Uterus (tissue), 4 donors: ENCODE measurements at places on chromosomes 6 and 20. TPM values are rescaled to one million over a fixed set of nuclear protein-coding genes. Genes with fewer than 3 reads are reported as not detected.
A peak's percentile ranks its signal among the peaks of the same experiment; 100 is the strongest.

Gene PRICKLE4
- 17.7 TPM for total RNA-seq

Gene DLL1
- 18.7 TPM for total RNA-seq

Gene DDX39B
- 429 TPM for total RNA-seq

GRCh38 chr6:14453712-14454472, 336.3 kb downstream of the CD83 start:
- no peak overlapping the region for H3K4me3 ChIP-seq
- no peak overlapping the region for H3K27ac ChIP-seq
- H3K36me3 ChIP-seq: no peaks in the 10 kb centered on the region
- DNase-seq: no peak

- H3K4me1 ChIP-seq: no peaks in the 10 kb centered on the region
- no peak overlapping the region for H3K4me3 ChIP-seq
- DNase-seq: no peak
- no peaks in the 10 kb centered on the region for H3K27me3 ChIP-seq
- no peaks in the 10 kb centered on the region for H3K36me3 ChIP-seq
- no peak overlapping the region for H3K27ac ChIP-seq
Observed at GRCh38 chr20:44370639-44371218, 15.2 kb downstream of the HNF4A start.

DNA sequence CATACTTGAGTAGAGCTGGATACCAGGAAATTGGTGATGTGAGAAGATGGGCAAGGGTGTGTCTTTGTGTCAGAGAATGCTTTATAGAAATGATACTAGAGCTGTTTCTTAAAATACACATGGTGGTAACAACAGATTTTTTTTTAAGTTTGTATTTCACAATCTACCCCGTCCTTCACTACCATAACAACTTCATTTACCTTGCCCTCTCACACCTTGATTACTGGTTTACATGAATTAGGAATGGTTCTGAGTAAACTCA, 45.4 kb downstream of the RARS2 start:
- no peaks in the 10 kb centered on the region for H3K4me1 ChIP-seq
- no peak for DNase-seq
- no peaks in the 10 kb centered on the region for H3K36me3 ChIP-seq
- no peak overlapping the region for H3K4me3 ChIP-seq
- H3K27ac ChIP-seq: no peak overlapping the region

DNA sequence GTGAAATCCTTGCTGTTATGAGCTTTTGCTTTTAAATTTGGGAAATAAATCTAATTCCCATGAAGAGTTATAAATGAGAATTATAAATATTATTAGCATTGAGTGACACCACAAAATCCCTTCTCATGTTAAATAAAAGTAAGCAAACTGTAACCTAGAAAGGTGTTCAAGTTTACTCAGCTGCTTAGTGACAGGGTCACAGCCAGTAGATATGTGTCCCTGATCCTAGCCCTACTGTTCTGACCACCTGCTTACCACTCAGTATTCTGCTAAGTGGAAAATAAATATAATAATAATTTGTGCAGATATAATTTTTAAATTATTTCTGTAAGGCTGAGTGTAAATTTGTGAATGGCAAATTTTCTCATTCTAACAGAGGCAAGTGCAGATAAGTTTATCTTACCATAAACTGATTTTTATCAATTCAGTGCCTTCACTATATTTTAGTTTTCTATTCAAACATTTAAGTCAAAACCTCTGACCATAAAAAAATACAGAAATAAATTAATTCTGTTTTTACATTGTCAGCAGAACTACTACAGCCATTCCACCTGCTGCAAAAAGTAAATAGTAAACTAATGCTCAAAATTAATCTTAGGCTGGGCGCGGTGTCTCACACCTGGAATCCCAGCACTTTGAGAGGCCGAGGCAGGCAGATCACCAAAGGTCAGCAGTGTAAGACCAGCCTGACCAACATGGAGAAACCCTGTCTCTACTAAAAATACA, 118.2 kb downstream of the TENT5A start:
- no peaks in the 10 kb centered on the region for H3K27me3 ChIP-seq
- no peak overlapping the region for H3K27ac ChIP-seq
- H3K36me3 ChIP-seq: no peaks in the 10 kb centered on the region
- no peak for DNase-seq
- no peaks in the 10 kb centered on the region for H3K4me1 ChIP-seq

DNA sequence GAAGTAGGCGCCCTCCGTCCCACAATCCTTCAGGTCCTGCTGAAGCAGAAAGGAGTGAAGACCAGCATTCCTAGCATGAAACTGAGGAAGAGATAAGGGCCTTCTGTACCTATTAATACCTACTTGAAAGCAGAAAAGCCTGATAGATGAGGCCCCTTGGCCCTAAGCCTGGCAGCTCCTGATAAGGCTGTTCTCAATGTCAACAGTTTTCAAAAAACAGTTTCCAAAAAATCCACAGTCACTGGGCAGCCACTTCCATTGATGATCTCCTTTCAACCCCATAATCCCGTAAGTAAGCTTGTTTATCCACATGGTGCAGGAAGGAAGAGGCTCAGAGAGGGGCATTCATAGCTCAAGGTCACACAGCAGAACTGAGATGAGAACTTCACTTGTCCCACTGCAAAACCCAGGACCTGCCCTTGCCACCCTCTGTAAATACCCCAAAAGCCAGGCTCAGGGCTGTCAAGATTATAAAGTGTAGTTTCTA, 2.8 kb upstream of the E2F1 start:
- no peaks in the 10 kb centered on the region for H3K27me3 ChIP-seq
- H3K36me3 ChIP-seq: no peaks in the 10 kb centered on the region
- no peaks in the 10 kb centered on the region for H3K4me1 ChIP-seq
- no peak overlapping the region for H3K4me3 ChIP-seq
- no peak for DNase-seq
- H3K27ac ChIP-seq: no peak overlapping the region

DNA sequence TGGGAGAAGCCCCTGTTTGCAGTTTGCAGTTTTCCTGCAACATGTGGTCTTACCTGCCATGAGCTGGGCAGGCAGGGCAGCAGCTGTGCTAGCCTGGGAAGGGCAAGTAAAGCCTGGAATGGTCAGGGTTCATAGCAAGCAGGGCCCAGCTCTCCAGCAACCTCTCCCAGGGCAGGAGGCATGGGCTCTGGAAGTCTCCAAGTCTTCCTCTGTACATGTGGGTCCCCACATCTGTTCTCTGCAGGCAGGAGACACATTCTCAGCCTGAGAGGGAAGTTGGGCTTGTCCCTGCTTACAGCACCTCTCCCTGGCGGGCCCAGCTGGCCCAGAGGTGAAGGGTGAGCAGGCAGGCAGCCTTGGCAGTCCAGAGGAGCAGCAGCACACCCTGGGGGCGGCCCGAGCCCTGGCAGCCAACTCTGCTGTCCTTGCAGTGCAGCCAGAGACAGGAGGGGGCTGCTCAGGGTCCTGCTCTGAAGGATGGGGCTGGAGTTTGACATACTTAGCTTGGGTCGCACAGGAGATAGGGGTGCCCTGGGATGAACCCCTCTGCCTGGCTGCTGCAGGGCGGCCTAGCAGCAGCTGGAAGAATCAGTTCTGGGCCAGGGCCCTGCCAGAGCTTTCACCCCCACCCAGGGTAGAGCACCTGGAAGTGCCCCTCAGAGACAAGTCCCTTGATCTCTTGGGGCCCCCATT, 176.0 kb downstream of the MRPL14 start:
- H3K27ac ChIP-seq: no peak overlapping the region
- H3K36me3 ChIP-seq: no peaks in the 10 kb centered on the region
- DNase-seq: peak; percentile 47
- H3K4me1 ChIP-seq: no peaks in the 10 kb centered on the region
- no peaks in the 10 kb centered on the region for H3K27me3 ChIP-seq
- H3K4me3 ChIP-seq: no peak overlapping the region

DNA sequence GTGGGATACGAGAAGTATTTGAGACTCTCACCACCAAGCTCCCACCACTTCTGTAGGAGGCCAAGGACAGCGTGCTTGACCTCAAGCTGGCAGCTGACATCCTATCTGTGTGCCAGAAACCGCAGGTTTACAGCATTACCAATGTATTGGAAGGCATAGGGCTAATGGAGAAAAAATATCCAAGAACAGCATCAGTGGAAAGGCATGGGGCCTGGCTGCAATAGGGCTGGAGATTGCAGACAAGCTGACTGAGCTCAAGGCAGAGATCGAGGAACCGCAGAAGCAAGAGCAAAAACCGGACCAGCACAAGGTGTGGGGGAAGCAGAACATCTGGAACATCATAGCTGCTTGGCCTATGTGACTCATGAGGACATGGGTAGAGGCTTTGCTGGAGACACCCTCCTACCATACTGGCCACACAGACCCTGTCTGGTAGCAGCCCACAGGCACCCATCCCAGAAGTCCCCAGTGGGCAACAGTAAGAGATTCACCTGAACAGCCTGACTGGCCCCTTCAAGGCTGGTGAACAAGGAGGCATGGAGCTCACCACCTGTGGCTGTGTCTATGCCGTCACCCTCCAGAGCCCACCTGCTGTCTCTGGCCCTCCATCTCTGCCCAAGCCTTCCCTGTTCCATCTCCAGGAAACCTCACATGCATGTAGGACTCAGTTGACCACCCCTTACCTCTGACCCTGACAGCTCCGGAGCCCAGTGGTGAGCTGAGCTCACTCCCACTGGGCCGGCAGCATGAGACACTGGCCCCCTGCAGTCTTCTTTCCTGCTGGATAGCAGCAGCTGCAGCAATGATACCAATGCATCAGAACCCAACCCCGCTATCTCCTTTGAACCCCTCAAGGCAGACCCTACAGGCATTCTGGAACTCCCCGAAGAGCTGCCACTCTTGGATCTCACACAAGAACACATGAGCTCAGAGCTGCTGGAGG, 171.1 kb downstream of the KIF6 start:
- H3K4me3 ChIP-seq: no peak overlapping the region
- H3K36me3 ChIP-seq: no peaks in the 10 kb centered on the region
- H3K4me1 ChIP-seq: no peaks in the 10 kb centered on the region
